ENCODE measurements at places on chromosomes 2 and 18.

DNA sequence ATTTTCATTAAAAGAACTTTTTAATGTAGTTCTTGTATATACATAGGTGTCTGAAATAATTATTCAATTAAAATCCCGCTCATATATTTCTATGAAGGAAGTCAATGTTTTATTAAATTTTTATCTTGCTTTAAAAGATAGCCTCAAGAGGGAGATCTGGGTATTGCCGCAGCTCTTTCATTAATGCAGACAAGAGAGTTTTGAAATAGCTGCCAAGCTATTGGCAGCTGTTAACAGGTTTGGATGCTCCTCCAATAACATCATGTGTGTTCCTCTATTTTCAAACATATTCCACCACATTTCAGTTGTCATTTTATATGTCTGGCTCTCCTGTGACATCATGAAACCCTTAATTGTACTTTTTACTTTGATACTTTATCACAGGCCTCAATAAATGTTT, 12.9 kb upstream of the NT5C1B start:
- no peak for DNase-seq

DNA sequence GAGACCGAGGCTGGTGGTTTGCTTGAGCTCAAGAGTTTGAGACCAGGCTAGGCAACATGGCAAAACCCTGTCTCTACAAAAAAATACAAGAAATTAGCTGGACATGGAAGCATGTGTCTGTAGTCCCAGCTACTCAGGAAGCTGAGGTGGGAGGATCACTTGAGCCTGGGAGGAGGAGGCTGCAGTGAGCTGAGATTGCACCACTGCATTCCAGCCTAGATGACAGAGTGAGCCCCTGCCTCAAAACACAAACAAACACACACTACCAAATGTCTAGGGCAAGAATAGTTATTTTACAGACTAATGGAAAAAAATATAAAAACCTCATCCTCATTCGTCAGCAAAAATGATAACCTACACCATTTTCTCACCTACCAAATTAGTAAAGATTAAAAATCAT, 15.3 kb downstream of the BUB1 start:
- DNase-seq, result no peak

DNA sequence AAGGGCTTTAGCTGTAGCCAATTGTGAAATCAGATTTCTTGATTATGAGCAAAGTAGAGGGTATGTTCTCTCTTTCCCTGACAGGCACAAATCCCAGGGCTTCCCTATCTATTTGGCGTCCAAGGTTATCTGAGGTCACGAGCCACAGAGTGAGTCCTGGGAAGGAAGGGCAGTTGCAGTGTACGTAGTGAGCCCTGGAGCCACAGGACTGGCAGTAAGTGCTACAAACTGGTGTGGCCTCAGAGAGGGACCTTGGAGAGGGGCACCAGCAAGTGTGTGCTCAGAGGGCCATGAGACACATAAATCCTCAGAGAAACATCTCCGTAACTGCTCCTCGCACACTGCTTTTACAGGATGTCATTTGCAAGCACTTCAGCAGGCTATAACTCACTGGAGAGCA, 115.5 kb upstream of the SH3BP4 start:
- no peak for DNase-seq

DNA sequence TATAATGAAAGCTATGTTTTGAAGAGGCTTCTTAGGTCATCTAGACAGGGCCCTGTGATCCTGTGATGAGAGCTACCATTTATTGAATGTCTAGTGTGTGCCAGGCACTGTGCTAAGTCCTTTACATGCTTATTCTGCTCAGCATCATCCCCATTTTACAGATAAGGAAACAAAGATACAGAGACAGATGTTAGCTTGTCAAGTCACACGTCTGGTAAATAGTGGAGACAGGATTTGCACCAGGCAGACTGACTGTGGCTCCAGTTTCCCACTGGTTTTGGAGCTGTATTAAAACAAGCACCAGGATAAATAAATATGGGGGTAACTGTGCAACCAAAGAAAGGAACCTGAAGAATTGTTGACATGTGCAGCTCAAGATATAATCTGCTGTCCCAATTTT, 19.2 kb upstream of the EML6 start:
- DNase-seq, result no peak

- DNase-seq, result no peak
Observed at GRCh38 chr2:239729681-239730566, 295.2 kb downstream of the NDUFA10 start.

- no peak for DNase-seq
Observed at GRCh38 chr2:3539836-3540235, 18.3 kb downstream of the RNASEH1 start.

DNA sequence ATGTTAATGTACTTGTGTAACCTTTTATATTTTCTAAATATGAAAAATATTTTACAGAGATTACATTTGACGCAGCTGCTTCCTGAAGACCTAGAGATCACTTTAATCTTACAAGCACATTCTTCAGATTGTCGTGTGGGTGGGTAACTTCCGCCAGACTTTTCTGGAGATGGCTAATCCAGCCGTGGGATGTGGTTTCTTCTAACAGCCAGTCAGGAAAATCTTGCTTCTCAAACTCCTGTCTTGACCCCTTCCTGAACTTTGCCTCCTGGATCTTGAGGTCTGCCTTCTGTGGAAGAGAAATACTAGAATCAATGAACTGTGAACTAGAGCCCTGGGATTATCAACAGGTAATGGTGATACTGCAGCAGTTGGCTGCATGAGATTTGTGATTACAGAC, 401.6 kb upstream of the TNP1 start:
- no peak for DNase-seq

DNA sequence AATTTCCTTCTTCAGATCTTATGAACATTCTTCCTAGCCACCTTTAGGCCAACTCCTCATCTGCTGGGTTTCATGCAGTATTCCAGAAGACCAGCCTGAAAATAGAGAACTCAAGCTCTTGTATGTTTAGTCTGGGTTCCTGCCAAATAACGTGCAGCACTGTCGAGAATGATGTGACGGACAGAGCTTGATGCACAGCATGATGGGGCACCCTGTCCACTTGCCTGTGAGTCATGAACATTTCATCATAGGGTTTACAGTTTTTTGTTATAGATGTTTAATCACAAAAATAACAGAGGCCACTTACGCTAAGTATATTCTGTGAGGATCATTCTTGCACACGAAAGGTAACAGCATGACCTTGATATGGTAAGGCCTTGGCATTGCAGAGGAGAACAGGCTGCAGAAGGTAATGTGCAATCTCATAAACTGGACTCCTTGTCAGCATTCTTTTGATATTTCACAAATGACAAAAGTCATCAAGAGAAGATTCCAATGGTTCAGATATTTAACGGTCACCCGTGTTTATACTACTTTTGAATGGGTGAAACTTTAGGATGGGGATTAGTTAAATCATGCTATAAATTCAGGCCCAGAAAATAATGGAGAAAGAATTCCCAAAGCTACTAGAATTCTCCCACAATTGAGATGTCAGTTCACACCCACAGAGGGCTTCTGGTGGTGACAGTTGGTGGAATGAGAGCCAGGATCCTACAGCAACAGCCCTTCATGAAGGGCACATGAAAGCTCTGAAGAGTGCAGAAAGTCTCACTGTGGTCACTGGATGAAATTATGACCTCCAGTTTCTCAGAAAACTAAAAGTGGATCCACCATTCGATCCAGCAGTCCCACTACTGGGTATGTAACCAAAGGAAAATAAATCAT, 396.1 kb upstream of the RAB12 start:
- DNase-seq, result no peak

DNA sequence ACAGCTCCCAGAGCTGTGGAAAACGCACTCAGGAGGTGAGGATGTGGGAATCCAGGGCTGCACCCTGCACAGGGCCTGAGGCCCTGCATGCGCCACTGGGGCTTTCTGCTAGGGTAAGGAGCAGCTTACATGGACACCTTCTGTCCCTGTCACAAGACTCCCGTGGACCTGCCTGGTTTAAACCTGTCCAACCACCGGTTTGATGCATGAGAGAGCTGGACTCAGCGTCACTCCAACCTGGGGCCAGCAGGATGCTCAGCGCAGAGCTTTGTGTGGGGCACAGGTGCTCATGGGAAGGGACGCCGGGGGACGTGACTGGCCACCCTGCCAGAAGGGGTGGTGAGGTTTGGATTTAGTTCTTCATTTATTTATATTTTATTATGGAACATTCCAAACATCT, 24.2 kb downstream of the SNORC start:
- DNase-seq, result no peak

- no peak for DNase-seq
Observed at GRCh38 chr2:19900931-19901441, 797 bp downstream of the TTC32 start.

- DNase-seq, result no peak
Observed at GRCh38 chr2:46302005-46302695, 4.9 kb downstream of the EPAS1 start.

- no peak for DNase-seq
Observed at GRCh38 chr2:18976168-18976961, 382.1 kb downstream of the OSR1 start.

GRCh38 chr18:12531749-12532148, 124.0 kb downstream of the PRELID3A start:
- no peak for DNase-seq

GRCh38 chr2:239273280-239274234, 127.3 kb downstream of the HDAC4 start:
- no peak for DNase-seq

DNA sequence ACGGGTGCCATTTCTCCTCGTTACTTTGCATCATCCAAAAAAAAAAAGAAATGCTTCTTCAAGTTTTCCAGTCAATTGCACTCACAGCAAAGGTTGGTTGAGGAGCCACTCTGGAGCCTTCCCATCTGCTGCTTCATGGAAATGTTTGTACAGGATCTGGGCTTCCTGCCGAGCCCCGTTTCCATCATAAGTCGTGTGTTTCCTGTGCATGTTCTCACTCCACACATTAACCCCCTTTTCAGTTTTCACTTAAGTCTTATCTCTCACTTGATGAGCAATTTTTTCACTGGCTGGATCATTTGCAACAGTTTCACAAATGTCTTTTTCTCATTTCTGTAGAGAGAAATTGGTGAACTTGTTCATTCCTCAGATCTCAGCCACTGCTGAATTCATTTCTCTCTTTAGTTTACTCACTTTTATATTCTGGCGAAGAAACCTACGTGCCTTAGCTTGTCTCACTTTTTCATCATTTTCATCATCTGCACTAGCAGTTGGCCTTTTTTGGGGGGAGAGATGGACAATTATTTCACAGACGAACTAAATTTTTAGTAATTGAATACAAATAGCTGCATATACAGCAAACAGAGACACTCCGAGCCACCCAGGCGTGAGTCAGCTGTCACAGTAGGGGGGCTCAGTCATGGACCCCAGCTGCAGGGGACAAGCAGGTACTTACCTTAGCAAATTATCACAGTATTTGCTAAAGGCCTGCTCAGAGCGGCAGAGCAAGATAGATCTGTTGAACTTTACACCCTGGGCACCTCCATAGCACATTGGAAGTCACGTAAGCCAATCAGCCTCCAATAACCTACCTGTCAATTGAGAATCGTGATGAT, 750.8 kb upstream of the ID2 start:
- DNase-seq, result no peak

DNA sequence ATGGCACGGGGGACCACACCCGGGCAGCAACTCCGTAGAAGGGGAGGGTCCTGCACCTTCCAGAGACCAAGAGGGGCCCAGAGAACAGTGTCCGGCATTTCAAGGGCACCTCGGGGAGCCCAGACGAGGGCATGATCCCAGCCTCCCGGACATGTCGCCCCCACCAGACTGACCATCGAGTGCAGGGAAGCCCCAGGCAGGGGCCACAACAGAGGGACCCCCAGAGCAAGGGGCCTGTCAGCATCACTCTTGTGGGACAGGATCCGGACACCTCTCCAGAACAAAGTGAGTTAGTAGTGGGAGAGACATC, 50.4 kb upstream of the CTDP1 start:
- no peak for DNase-seq

GRCh38 chr18:55753643-55754263, 165.8 kb upstream of the TCF4 start:
- DNase-seq, result no peak

- no peak for DNase-seq
Observed at GRCh38 chr2:111708476-111709180, 175.4 kb downstream of the ANAPC1 start.

DNA sequence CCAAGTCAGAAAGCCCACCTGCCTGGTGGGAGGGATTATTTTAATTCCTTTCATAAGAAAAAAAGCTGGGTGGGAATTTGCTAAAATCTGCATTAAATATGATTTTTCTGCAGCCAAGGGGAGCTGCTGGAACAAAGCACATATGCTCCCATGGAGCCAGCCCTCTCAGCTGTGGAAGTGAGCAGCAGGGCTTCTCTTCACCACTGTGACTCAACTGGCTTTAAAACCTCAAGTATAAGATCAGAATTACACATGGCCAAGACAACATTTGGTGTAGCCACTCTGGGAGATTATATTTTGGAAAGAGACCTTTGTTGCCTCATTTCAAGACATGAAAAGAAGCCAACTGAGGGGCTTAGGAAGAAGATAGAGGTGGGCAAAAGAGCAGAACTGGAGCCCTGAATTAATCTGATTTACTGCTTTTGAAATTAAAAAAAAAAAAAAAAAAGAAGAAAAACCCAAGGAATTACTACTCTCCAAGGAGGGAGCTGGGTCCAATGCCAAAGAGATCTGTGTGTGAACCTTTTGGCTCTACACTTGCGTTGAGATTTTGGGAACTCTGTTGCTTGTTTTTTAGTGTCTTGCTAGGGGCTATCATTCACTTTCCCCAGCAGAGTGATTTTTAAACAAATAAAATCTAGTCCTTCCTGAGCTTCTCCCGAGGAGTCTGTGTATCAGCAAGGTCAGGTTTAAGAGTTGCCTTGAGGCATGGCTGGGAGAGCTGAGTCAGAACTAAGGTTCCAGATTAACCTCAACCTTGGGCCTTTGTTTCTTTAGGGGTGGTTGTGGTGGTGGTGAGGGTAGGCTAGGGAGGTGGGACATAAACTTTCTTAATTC, 6.0 kb downstream of the LHCGR start:
- no peak for DNase-seq

DNA sequence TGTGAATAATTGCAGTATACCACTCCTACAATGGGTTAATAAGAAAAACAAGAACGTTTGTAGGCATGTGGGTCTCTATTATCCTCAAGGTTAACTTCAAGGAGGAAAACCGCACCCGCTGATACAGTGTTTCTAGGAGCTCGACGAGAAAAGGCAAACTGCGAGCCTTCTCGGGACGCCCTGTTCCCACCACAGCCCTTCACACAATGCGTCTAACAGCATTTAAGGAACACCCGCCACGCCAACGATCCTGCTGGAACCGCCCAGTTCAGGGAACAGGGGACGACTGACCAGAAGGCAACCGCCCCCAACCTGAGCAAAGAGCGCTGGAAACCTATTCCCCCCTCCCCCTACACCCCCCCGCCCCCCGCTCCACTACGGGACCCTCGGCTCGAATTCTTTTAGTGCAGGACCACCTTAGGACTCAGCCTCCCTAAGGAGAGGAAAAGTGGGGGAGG, 710 bp upstream of the TMSB10 start:
- DNase-seq, result no peak
